ENCODE measurements at places on chromosomes 5 and 9.

- DNase-seq, result no peak
These were observed 1.4 kb downstream of the PRR16 start for GRCh38 chr5:120465436-120465961.

- no peak for DNase-seq
These were observed 18.8 kb upstream of the KCNIP1 start for GRCh38 chr5:170484847-170485615.

DNA sequence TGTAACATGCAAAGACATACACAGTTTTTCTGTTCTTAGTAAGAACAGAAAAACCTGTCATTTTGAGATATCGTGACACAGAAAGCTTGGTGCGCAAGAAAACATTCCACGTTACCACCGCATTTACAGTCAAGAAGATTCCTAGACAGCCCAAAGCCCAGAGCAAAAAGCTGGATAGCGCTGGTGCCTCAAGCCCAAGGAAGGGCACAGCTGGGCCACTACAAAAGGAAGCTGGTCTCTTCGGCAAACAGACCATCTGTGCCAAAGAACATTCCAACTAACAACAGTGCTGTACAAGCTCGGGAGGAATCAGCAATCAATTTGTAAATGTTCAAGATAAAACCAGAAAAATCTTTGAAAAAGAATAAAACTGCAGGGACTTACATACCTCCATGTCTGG lies 31.0 kb downstream of the PSMB7 start:
- DNase-seq, result no peak

DNA sequence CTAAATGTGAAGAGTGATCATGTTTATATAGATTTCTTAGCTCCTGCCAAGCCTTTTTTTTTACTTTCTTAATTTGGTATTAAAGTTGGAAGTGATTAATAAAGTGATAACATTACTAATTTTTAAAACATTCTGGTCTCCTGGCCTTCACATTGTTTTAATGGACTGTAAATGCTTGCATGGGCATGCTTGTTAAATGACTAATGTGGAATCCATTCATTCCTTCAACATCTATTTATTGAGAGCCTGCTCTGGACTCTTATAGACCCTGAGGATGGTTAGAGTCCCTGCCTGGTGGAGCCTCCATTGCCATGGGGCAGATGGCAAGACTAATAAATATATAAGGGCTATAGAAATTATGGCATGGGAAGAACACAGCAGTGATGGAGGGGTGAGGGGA lies 103.5 kb downstream of the NTRK2 start:
- no peak for DNase-seq

- no peak for DNase-seq
These were observed 110.1 kb downstream of the WNK2 start for GRCh38 chr9:93294011-93294410.

DNA sequence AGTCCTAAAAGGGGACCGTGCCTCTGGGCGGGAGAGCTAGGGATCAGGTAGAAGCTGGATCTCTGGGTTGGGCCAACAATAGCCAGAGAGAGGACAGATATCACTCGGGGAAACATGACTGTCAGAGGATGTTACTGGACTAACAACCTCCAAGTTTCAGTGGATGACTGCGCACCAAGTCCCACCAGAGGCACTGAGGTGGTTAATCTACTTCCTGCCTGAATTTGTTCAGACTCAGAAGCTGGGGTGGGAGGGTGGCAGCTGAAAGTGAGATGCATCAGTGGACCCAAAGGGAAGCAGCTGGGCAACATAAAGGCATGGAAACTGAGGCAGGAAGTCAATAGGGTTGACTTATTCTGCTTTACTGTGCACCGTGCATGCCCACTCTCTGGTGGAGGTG lies 130.1 kb upstream of the SLC44A1 start:
- DNase-seq, result no peak

GRCh38 chr5:169650701-169651331 lies 13.7 kb downstream of the DOCK2 start:
- no peak for DNase-seq

- DNase-seq, result no peak
These were observed 24.4 kb upstream of the AKNA start for GRCh38 chr9:114412048-114412683.

GRCh38 chr5:149823375-149823774 lies 93.3 kb downstream of the PPARGC1B start:
- DNase-seq, result no peak

DNA sequence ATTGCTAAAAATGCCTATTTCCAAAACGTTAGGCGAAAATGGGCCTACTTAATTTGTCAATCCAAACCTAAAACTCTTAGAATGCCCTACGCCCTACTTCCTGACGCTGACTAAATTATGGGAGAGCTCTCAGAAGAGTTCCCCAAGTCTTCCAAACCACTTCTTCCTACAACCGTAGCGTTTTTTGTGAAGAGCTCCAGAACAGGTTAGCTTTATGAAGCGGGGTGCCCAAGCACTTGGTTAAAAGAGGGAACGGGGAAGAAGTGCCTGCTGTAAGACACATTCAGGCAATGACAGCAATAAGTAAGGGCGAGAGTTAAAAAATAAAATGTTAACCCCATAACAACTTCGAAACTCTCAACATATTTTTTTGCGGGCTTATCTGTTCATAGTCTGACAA lies 2.8 kb downstream of the ELAVL2 start:
- no peak for DNase-seq

DNA sequence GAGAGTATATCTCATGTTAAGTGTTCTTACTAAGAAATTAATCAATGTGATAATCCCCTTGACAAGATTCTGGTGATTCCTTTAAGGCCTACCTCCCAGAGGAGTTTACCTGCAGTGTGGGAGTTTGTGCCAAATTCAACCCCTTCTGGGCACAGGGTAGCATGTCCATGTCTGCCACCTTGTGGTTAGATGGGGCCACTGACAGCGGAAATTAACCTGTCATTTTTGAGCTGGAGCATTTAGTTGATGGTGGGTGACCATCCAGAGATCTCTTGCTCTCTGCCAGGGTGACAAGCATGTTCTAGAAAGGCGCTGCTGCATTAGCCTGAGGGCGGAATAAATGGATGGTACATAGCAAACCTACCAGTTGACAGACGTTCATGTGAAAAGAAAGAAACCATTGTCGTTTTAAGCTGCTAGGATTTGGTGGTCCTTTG lies 132.2 kb downstream of the FBXO4 start:
- DNase-seq, result no peak

- no peak for DNase-seq
These were observed 27.1 kb upstream of the FAM240B start for GRCh38 chr9:38747067-38747466.

DNA sequence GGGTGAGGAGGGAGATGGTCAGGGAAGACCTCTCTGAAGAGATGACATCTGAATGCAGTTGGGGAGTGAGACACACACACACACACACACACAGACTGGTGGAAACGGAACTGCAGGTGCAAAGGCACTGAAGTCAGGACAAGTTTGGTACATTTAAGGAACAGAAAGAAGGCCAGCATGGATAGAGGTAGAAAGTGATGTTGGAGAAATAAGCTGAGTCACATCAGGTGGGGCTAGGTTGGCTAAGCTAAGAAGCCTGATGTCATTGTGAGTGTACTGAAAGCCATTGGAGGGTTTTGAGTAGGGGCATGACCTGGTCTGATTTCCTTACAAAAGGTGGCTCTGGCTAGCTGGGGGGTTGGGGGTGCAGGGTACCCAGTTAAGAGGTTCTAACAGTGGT lies 3.1 kb downstream of the BSPRY start:
- no peak for DNase-seq

- DNase-seq, result no peak
These were observed 128.2 kb upstream of the MYO10 start for GRCh38 chr5:17064241-17064640.

DNA sequence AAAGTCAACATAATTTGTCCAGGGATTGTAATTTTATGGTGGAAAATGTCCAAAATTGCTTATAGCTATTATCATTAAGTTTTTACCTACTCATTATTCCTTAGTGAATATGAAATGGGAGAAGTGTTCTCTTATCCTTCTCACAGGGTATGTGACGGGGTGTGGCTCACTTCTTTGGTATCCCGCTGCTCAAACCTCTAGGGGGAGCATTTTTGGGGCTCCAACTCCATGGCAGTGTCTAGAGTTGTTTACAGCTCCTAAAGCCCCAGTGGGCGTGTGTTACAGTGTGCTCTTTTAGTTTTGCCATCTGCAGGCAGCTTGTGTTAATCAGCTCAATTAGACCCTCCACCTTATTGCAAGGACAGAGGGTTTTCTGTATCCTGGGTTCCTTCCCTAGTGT lies 89.4 kb downstream of the CDKN2A start:
- no peak for DNase-seq

GRCh38 chr5:155594270-155594669 lies 580.7 kb downstream of the KIF4B start:
- DNase-seq, result no peak

GRCh38 chr9:30972654-30973053 lies 1411.8 kb upstream of the ACO1 start:
- no peak for DNase-seq

DNA sequence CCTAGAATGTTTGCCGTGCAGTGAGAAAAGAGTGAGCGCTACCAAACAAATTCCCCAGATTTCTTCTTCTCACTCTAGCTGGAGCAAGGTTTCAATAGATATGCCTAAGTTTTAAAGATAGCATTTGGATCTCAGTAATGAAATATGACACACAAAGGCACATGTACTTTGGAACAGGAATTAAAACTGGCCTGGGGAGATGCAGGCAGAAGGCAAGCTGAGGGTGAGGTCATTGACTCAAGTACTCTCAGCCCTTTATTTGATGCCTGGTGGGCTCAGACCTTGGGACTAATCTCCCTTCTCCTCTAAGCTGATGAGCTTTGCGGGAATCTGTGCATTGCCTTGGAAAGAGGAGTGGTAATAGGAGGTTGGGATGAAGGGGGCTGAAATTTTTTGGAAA lies 323.3 kb upstream of the SLC30A5 start:
- no peak for DNase-seq

GRCh38 chr9:4640027-4640426 lies 22.1 kb upstream of the PLPP6 start:
- no peak for DNase-seq

DNA sequence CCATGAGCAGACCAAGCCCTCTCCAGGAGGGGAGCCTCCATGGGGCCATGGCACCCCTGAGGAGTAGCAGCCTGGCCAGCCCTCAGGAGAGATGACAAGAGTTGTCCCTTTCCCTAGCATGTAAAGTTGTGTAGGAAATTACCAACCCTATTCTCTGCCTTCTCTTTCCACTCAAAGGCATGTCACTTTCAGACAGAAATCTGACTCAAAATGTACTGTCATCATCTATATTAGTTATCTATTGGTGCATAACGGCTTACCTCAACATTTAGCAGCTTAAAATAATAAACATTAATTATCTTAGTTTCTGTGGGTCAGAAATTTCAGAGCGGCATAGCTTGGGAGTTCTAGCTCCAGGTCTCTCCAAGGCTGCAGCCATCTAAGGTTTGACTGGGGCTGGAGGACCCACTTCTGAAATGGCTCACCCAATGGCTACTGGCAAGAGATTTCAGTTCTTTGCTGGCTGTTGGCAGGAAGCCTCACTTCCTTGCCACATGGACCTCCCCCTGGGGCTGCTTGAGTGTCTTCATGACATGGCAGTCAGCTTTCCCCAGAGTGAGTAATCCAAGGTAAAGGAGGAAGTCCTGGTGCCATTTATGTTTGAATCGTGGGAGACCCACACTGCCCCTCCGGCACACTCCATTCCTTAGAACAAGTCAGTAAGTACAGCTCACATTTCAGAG lies 632.3 kb downstream of the CCDC171 start:
- DNase-seq, result no peak

- no peak for DNase-seq
These were observed 3.8 kb downstream of the NDUFA8 start for GRCh38 chr9:122155796-122156195.

DNA sequence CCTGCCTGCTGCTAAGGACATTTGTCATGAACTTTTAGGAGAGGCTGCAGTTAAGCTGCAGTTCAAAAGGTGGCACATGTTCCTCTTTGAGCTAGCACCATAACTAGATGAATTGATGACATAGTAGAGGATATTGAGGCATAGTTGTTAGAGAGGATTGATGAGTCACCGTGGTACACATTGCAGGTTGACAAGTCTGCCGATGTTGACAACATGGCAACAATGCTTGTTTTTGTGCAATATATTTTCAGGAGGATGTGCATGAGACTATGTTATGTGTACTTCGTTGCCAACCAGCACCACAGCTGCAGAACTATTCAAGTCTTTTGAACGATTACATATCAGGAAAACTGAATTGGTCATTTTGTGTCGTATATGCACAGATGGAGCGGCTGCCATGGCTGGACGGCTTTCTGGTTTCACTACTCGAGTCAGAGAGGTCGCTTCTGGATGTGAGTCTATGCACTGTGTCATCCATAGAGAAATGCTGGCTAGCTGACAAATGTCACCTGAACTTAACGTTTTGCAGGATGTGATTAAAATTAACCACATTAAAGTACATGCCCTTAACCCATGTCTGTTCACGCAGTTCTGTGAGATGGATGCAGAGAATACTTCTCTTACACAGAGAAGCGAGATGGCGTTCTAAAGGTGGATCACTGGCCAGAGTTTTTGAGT lies 24.2 kb downstream of the ANP32B start:
- DNase-seq, result no peak

GRCh38 chr9:21154018-21154608 lies 12.3 kb downstream of the IFNA21 start:
- no peak for DNase-seq

- DNase-seq, result no peak
These were observed 27.1 kb downstream of the RASGRF2 start for GRCh38 chr5:80987078-80987766.

- no peak for DNase-seq
These were observed 30.1 kb downstream of the FNIP1 start for GRCh38 chr5:131766689-131767088.

- no peak for DNase-seq
These were observed at the start of gene OMD for GRCh38 chr9:92424340-92424739. Gene OMD (minus strand): TSS chr9:92424471. CDS start chr9:92417558, 6,913 bp downstream.

GRCh38 chr9:114382699-114383520 lies 4.9 kb downstream of the AKNA start:
- DNase-seq, result no peak

DNA sequence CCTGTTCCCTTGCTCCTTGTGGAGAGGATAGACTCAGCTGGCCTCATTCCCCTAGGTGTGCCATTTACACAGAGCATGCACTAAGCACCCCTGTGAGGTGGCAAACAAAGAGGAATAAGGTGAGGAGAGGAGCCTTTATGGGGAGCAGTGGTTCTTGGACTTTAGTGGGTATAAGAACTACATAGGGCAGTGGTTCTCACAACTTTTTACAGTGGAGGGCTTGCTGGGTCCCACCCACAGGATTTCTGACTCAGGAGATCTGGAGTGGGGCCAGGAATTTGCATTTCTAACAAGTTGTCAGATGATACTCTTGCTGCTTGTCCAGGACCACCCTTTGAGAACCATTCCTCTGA lies 42.0 kb downstream of the CSF1R start:
- no peak for DNase-seq

DNA sequence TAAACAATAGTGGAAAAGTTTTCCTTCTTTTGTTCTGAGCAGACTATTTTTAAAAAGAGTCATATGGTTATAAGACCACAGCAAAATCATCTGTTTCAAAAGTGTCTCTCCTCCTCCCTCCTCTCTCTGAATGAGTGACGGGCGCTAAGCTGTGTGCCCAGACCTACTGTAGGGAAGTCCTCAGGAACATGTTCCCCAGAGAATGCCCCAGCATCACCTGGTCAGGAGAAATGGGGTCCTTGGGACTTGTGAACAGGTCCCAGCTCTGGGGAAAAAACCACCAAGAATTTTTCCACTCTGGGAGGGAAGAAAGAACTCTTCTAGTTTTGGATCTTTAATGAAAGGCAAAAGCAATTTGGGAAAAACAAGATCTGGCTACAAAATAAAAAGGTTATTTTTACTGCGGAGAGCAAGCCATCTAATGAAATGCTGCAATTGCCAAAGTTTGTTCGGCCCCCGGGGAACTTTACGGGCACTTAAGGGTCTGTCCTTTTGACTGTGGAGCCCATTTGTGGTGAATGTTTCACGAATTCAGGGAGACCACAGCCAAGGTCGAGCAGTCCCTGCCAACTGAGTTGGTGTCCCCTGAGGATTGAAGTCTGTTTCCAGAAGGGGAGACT lies 25.9 kb downstream of the BOD1 start:
- no peak for DNase-seq
